Stimulated activated CD8-positive, alpha-beta memory T cell treated with anti-CD3 and anti-CD28 coated beads, Interleukin-2, amount 100 ng/mL, for 1 hour (primary cell): ENCODE measurements at places on chromosomes 6 and 20.

DNA sequence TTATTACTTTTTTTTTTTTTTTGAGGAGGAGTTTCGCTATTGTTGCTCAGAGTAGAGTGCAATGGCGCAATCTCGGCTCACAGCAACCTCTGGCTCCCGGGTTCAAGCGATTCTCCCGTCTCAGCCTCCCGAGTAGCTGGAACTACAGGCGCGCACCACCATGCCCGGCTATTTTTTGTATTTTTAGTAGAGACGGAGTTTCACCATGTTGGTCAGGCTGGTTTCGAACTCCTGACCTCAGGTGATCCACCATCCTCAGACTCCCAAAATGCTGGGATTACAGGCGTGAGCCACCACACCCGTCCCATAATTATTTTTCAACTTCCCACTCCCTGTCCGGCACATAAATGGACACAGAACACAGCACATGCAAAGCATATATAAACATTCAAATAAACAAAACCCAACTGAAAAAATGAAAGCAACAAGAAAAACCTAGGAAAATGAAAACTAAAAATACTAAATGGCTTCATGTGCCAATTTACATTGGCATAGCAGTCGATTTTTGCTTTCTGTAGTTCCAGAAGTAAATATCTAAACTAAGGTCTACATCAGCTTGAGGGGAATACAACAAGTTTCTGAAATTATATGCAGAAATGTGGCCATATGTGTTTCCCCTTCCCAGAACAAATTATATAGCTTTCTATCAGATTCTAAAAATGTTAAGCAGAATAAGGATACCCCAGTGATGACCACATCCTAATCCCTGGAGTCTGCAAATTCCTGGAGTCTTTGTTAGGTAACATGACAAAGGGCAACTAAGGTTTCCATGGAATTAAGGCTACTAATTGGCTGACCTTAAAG, 113.9 kb downstream of the HFE start:
- DNase-seq, result no peak

- no peak for DNase-seq
These were observed 5.9 kb downstream of the GPX5 start for GRCh38 chr6:28531479-28532128.

GRCh38 chr20:59019217-59019616, at the start of gene TUBB1:
Gene TUBB1, plus strand, starts transcription at chr20:59019429. Its CDS starts 94 bp downstream, at chr20:59019523.
- no peak for DNase-seq

DNA sequence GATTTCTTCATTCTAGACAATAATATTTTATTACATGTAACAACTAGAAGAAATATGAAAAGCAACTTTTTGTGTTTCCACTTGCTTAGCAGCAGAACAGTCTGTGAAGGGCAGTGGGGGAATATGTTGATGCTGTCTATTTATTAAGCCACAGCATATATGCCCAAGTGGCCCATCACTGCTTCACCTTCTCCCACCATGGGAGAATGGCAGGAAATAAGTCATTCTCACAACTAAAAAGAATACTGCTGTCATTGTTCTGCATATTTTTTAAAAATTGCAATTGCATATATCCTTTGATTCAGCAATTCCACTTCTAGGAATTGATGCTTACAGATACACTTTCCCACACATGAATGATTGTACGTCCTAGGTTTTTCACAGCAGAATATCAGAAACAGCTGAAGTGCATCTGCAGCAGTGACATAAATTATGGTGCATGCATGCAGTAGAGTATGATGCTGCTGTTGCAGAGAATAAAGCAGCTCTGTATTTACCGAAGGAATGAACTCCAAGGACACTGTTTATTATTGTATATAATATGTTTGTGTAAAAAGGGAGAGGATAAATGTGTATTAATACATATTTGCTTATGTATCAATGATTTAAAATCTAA, 26.8 kb downstream of the KIF3B start:
- no peak for DNase-seq

- DNase-seq, result no peak
These were observed 4.3 kb downstream of the BMP6 start for GRCh38 chr6:7730001-7730783.

GRCh38 chr6:57303931-57304681, 13.3 kb upstream of the PRIM2 start:
- no peak for DNase-seq

- DNase-seq, result no peak
These were observed 19.5 kb downstream of the MAP1LC3A start for GRCh38 chr20:34578025-34578424.

- DNase-seq, result no peak
These were observed 6.2 kb downstream of the GJE1 start for GRCh38 chr6:142138876-142139275.

DNA sequence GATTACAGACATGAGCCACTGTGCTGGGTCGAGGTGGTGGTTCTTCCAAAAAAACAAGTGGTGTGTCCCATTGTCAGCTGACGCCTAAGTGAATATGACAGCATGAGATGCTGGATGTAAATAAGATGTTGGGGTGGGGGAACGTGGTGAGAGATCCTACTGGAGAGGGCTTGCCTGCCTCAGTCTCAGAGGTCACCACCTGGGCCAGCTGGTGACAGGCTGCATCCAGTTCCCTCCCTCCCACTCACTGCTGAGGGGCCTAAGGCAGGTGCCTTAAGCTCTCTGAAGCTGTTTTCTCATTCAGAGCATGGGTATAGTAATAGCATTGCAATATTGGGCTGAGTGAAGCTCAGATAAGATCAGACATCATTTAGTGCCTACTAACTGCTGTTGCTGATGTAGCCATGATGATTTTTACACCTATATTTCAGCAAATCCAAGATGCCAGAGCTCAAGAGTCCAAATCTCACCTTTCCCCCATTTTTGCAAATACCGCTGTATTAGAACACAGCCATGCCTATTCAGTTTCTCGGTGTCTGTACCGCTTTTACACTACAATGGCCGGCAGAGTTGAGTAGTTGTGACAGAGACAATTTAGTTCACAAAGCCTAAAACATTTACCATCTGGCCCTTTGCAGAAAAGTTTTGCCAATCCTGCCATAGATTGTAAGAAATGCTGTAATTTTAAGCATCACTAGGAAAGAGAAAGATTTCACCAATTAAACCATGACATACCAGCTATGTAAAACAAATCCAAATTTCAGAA, 171.3 kb downstream of the ANKRD60 start:
- DNase-seq, result no peak

DNA sequence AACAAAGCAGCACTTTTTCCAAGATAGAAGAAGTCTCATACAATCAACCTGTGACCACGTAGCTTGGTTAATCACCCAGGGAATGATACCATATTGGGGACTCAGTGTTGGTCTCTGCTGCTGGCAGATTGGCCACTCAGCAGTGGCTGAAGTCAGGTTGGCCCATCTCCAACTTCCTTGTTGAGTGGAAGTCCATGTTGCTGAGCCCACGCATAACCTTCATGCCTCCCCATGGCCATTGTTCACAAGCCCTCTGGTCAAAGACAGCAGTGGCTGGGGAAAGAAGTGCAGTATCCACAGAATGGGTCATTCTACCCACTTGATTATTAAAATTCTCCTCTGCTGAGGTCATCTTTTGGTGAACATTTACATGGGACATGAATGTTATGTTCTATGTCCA, 38.5 kb downstream of the PKIB start:
- no peak for DNase-seq

- no peak for DNase-seq
These were observed 21.3 kb downstream of the PDE10A start for GRCh38 chr6:165641672-165642156.

GRCh38 chr6:98056955-98057354, 773.9 kb upstream of the MMS22L start:
- no peak for DNase-seq

DNA sequence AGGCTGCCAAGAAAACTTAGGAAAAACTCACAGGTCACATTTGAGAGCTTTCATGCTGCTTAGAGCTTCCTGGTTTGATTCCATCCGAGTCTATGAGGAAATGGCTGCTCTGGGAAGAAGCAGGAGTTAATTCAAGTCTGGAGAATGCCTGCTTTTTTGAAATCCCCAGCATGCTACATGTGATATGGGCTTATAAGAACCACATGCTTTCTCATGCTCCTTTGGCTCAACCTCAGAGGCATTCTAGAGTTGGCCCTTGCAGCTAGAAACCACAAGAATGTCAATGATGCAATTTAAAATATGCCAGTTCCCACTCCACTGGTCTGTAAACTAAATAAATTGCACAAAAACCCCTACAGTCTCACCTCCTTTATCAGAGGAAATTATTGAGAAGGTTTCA, 142.9 kb upstream of the OLIG3 start:
- DNase-seq, result no peak

- DNase-seq, result no peak
These were observed 194.9 kb downstream of the GPX5 start for GRCh38 chr6:28720357-28721231.

GRCh38 chr6:43682724-43683429, 4.7 kb downstream of the MRPS18A start:
- DNase-seq, result no peak

DNA sequence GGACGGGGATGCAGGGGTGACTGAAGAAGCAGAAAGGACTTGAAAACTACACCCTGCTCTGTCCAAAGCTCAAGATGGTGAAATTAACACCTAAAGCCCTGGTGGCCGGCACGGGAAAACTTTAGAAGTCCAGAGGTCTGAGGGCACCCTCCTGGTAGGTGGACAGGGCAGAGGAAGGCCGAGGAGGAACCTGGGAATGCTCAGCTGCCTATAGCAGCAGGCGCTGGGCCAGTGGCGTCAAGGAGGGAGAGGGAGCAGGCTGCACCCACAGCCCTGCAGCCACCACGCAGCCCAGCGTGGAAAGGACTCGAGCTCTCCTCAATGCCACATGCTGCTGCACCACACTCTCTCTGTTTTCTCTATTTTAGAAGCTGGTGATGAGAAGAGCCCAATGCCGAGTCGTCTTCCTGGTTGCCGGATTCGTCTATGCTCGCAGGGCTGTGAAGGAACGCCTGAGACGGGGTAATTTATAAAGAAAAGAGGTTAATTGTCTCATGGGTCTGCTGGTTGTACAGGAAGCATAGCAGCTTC, 248.3 kb upstream of the AFDN start:
- no peak for DNase-seq

DNA sequence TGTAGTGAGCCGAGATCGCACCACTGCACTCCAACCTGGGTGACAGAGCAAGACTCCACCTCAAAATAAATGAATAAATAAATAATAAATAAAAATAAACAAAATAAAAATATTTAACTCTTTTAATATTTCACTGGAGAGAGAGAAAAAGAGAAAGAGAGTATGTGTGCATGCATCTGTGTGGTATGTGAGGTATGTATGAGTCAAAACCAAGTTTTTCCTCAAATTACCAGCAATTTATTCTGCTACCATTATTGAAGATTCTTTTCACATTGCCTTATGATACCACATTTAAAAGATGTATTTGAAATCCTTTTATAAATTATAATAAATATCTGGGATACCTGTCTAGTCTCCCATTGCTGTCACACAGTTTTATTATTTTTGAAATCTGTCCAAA, 122.1 kb downstream of the CD164 start:
- no peak for DNase-seq

DNA sequence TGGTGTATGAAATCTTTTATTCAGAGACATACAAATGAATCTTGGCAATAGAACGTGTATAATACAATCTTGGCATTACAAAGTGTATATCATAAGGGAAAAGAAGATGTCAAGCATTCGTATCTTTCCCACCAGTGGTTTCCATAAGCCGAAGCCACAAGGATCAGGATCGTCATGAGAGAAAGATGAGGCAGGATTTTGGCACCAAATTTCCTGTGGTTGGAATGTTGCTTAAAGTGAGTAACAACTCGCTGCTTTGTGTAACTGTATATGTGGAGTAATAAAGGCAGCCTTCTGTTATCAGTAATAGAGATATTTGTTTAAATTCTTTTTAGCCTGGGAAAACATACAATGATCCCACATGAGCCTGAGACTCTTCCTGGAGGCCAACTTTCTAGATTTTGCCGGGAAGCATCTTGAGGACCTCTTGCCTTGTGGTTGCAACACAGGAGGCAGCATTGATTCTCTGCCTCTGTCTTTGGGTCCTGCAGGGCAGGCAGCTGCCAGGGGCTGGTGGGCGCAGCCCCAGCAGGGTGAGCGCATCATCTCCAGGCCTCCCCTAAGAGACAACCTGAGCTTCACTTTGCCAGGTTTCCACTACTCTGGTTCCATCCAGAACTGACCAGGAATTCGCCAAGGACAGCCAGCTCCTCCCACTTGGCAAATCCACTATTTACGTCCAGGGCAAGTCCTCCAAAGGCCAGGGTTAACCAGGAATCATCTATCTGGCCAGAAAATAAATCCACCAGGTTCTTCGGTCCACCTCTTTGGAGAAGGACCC, 230.9 kb upstream of the SULF2 start:
- no peak for DNase-seq

DNA sequence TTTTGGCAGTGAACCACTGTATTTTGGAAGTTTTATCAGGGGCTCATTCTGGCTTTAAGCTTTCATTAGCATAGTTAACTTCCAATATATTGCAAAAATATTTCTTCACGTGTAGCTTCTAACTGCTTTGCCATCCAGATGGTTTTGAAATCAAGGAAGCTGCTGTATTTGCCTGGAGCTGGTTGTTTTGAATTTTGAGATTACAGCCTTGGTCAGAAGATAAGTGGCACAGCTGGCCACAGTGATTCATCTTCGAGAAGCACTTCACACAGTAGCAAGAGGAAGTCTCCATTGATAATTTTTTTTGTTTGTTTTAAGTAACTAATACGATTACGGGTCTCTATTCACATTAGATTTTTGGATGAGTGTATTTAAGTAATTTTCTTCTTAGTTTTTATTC, 3.8 kb downstream of the APCDD1L start:
- DNase-seq, result no peak

- no peak for DNase-seq
These were observed 14.4 kb upstream of the RIN2 start for GRCh38 chr20:19743640-19743995.

- no peak for DNase-seq
These were observed 46.9 kb downstream of the MAP3K4 start for GRCh38 chr6:161038229-161039031.

DNA sequence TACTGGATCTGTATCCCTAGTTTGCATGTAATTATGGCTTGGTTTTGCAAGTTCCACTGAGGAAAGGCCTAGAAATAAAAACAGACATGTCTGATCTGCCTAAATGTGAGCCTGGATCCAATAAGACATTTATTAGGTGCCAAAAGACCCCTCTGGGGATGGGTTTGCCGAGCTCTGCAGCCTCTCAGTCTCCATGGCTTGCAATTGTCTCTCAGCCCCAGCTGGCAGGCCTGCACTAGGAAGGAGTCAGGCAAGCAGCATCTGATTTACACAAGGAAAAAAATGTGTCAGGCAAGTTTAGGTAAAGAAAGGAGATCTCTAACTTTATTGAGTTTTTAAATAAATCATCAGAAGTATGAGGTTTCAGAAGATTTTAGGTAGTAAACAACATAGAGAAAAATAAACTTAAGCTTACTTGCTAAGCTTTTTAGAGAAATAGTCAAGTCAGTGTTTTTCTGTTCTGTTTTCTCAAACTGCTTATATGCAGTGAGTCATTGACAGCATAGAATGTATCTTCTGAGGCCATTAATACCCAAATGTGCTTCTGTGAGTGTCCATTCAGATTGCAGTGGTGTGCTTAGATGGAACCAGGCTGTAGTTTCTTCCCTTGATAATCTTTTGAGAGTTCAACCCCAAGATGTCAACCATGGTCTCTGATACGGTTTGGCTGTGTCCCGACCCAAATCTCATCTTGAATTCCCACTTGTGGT, 121.0 kb downstream of the FHL5 start:
- DNase-seq, result no peak
